ENCODE measurements at places on chromosomes 3 and 15.

DNA sequence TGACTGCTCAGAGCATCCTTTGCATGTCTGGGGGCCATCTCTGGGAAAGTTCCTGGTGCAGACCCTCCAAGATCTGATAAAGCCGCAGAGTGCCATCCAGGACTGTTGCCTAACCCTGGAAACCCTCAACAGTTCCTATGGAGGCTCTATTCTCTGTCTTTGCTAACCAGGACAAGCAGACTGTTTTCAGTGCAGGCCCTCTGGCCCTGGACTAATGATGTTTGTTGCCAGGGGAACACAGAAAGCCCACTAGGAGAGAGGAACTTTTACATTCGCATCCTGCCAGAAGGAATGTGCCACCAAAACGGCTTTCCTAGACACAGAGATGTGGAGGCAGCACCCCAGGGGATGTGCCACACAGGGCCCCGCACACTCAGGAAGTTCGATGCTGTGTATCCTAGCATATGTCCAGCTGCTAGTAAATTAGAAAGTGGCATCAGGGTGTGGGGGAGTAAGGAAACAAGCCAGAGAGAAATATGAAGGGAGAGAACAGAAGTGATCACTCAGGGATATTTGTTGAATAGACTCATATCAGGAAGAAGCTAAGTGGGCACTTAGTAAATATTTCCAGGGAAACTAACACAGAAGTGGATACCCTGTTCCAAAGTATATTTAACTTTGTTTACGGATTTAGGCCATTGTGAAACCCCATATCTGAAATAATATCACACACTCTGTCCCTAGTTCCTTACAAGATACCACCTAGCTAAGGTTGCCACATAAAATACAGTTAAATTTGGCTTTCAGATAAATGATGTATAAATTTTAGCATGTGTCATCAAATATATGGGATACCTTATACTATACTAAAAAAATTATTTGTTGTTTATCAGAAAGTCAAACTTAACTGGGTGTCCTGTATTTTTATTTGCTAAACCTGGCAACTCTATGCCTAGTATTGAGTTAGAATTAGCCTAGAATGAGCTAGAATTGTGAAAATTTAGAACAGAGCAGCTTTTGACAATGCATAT, 29.9 kb upstream of the TMOD3 start:
- no peak for DNase-seq

- DNase-seq, result no peak
These were observed 51.8 kb downstream of the FMN1 start for GRCh38 chr15:33142708-33143107.

DNA sequence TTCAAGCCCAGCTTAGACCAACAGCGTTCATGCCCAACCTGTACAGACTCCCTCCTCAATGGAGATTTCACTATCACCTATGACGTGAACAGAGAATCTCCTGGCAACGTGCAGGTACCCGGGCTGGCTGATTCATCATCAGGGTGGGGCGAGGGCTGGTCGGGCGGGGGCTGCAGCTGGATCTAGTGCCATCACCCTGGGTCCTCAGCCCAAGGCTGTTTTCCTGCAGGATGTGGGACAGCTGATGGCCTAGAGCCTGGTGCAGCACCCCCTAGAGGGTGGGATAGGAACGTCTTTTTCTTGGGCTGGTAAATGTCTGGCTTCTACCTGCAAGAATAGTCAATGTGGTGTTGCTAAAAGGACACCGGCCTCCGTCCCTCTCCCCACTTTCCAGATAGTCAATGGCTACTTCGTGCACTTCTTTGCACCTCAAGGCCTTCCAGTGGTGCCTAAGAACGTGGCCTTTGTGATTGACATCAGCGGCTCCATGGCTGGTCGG, 4.4 kb downstream of the ITIH3 start:
- peak; percentile 69 for DNase-seq

DNA sequence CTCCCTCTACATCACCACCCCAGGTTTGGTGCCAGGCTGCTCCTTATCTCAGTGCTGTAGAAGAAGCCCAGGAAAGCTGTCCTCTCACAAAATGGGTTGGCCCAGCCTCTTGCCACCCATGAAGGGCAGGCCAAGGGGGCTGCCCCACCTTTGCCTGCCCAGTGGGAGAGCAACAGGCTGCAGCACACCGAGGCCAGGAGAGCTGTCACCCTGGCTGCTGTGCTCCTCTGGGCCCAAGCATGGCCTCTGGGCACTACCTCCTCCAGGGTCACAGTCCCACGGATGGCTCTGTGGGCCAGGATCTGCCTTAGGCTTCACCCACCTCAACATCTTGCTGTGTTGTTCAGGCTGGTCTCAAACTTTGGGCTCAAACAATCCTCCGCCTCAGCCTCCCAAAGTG, 6.4 kb upstream of the STAB1 start:
- no peak for DNase-seq

DNA sequence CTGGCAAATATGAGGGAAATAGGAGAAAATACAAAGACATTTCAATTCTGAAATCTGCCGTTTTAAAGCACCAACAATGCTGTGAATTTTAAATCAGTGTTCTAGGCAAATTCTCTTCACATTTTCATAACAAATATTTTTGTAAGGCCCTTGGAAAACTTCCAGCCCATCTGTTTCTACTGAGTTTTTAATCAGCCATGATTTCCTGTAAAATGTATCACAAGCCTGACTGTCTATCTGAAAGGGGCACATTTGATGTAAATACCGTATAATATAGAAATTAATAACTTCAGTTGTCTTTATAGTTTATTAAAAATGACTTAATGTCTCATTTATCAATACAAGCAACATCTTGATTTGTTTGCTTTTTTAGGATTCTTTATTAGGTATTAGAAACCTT, 454.7 kb downstream of the PYDC2 start:
- no peak for DNase-seq

Data from GM12891 (cell line).